ENCODE measurements at places on chromosomes 2 and 18.

DNA sequence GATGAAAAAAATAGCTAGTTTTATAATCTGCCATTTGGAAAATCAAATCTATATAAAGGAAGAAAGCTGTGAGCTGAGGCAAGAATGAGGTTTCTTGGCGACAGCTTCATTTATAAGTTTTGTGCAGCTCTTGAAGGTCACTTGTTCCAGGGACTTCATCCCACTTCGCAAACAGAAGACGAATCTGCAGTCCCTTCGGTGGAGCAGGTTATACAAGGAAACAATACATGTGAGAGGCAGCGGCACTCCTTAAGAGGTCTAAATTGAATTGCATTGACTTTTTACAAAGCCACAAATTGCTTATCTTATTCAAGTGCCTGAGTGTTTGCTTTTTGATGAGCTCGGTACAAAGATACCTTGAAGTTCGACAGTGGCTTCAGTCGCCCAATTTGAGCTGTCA lies 72.2 kb downstream of the C1QL2 start:
- no peak for DNase-seq

- no peak for DNase-seq
Observed at GRCh38 chr2:96093528-96093927, 22.8 kb downstream of the ADRA2B start.

- no peak for DNase-seq
Observed at GRCh38 chr2:167196461-167197252, 308.4 kb downstream of the XIRP2 start.

- DNase-seq, result no peak
Observed at GRCh38 chr18:7230626-7231349, at the start of gene LRRC30. Gene LRRC30, plus strand, starts transcription at chr18:7231089. Its CDS starts 50 bp downstream, at chr18:7231139.

DNA sequence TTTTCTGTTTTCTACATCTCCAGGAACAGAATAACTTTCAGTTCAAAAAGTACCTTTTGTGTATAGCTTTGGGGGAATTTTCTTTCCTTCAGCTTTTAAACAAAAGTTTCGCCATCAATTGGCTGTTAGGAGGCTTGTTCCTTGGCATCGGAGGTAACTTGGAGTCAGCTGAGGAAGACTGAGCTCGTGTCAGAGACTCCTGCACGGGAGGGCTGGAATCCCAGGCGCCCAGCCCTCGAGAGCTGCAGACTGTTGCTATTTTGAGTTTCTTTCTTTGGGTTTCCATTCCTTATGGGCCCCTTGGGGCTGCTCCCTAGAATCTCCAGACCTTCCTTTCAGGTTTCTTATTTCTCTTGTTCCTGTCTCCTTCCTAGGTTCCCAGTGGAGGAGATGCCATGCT lies 8.1 kb downstream of the EMILIN2 start:
- no peak for DNase-seq

DNA sequence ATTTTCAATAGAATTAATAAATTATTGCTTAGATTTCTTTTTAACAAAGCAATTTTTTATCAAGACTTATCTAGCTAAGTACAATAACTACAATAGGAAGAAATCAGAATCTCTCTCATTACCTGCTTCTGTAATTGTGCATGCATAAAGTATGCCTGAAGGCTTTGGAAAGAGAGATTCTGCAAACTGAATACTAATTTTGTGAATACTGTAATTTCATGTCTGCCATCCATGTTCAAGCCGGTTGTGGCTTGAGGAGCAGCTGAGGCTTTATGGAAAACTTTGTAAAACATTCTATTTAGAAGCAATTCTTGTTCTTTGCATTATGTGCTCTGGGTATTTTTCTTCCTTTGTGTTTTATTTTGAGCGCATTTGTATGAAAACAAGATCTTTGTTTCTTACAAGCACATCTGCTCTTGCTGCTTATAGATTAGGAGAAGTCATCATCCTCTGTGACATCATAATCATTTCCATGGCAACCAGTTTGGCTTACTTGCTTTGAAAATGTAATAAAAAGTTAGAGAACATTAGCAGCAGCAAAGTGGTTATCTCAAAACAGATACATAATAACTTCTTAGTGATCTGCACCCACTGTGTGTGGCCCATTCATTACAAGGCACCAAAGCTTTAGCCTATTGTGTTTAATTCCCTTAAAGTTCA lies 16.0 kb upstream of the IKZF2 start:
- no peak for DNase-seq

GRCh38 chr2:57893786-57894185 lies 152.8 kb upstream of the VRK2 start:
- no peak for DNase-seq

- DNase-seq, result no peak
Observed at GRCh38 chr18:54284981-54285785, 15.9 kb downstream of the POLI start.

DNA sequence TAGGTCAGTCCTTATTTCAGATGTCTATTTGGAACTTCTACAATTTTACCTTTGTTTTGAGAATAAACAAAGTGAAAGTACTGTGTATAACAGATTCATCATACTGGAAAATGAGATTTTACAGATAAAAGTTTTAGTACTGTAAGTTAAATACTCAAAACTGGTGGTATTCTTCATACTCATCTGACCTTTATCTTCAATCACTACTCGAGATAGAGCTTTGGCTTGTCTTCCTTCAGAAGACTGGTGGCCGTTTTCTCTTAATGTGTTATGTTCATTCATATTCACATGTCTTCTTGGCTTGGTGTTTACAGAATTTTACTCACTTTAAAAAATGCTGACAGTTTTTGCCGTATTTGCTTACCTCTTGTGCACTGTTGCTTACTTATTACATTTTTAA lies 2.1 kb downstream of the SPOPL start:
- DNase-seq, result no peak

DNA sequence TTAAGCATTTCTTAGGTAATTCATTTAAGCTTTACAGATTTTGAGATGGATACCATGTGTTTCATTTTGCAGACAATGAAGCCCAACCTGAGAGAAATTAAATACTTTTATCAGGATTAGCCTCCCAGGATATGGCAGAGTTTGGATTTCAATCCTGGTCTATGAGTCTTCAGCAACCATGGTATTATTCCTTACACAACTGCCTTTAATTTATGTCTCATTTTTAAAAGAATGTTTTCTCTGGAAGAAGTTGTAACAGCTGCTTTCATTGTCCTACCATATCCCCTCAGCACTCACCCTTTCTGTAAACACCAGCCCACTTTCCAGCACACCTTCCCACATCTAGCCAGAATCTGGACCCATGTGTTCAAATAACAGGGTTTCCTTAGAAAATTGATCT lies 863.7 kb upstream of the VRK2 start:
- DNase-seq, result no peak

- DNase-seq, result no peak
Observed at GRCh38 chr2:86139981-86140380, 33.9 kb downstream of the PTCD3 start.

DNA sequence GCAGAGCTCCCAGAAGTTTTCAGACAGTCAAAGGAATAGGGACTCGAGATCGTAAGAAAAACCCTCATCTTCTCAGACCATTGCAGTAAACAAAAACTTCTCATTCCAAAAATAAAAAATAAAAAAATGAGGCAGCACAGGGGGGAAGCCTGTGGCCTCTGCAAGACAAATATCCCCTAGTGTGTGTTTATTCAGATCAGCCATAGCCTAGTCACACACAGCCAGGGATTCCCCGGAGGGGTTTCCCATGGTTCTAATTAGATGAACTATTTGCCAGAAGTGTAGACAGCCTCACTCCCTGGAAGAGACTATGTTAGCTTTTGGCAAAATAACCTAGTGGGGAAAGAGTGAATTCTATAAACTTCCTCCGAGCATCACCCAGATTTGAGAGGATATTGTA lies 122.9 kb upstream of the KLF7 start:
- no peak for DNase-seq

DNA sequence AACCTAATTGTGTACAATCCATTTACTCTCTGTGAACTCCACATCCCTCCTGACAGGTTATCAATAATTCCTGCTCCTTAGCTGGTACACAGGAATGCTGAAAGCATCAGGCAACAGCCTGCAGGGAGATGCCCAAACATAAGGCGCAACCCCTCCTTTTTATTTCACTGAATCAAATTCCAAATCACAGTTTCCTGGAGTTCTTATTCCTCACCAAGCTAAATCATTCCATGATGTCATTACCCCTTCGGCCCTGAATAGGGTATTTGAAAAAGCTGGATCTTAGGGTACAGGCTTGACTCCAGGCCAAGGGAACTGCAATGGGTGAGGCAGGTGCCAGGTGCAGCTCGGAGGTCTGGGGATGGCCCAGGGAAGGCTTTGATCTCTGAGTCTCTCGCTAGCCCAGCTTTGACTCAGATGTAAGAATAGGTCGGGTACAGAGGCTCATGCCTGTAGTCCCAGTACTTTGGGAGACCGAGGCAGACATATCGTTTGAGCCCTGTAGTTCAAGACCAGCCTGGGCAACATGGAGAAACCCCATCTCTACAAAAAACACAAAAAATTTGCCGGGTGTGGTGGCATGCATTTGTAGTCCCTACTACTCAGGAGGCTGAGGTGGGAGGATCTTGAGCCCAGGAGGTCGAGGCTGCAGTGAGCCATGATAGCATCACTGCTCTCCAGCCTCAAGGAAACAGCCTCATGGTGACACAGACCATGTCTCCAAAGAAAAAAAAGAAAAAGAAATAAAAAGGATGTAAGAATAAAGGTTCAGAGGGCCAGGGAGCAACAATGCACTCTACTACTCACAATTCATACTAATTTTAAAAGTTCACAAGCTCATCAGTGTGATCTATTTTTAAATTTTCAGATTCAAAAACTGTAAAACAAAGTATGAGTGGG lies 6.8 kb downstream of the FHL2 start:
- DNase-seq, result no peak

- DNase-seq, result no peak
Observed at GRCh38 chr2:31037058-31037457, 101.2 kb downstream of the GALNT14 start.

Data from nucleus accumbens (tissue), 56 donors.